Amygdala (tissue), 56 donors: ENCODE measurements at places on chromosomes 4 and X.

DNA sequence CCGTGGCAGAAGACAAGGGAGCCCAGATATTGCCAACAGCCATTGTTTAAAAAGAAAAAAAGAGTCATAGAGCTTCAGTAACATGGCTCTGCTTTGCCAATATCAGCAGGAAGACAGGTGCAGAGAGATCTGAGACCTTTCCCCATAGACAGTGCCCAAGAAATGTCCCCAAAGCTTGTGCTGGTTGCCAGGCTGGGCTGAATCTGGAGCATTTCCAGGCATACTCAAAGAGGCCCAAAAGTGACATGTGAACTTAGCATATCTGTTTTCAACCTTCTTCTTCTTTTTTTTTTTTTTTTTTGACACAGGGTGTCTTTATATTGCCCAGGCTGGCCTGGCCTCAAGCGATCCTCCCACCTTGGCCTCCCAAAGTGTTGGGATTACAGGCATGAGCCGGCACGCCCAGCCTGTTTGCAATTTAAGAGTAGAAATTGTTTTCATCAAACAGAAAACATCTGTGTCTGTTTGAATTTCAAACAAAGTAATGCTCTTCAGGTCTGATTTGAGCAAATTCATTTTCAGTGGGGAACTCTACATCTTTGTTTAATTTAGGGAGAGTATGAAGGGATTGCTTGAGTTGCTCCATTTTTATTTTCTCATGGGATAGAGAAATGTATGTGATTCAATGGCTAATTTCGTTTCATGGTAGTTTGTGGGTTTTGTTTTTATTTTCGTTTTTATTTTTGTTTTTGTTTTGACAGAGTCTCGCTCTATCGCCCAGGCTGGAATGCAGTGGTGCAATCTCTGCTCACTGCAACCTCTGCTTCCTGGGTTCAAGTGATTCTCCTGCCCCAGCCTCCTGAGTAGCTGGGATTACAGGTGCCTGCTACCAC is 56.6 kb upstream of the RBM47 start:
- DNase-seq: no peak

GRCh38 chr4:148434075-148434773 is 8.0 kb downstream of the NR3C2 start:
- no peak for DNase-seq

DNA sequence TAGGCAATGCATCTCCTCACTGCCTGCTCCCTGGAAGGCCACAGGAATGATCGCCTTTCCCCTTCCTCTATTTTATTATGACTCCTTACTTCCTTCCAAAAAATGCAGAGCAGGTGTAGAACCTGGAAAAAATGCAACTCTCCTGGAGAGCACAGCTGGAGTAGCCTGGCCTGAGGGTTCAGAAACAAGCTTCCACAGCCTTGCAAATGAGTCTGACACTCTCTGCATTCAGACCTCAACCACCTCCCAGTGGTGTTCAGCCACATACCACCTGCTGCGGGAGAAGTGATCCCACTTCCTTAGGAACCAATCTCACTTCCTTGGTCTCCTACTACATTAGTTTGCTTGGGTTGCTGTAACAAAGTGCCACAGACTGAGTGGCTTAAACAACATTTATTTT is 368.1 kb upstream of the NOCT start:
- no peak for DNase-seq

DNA sequence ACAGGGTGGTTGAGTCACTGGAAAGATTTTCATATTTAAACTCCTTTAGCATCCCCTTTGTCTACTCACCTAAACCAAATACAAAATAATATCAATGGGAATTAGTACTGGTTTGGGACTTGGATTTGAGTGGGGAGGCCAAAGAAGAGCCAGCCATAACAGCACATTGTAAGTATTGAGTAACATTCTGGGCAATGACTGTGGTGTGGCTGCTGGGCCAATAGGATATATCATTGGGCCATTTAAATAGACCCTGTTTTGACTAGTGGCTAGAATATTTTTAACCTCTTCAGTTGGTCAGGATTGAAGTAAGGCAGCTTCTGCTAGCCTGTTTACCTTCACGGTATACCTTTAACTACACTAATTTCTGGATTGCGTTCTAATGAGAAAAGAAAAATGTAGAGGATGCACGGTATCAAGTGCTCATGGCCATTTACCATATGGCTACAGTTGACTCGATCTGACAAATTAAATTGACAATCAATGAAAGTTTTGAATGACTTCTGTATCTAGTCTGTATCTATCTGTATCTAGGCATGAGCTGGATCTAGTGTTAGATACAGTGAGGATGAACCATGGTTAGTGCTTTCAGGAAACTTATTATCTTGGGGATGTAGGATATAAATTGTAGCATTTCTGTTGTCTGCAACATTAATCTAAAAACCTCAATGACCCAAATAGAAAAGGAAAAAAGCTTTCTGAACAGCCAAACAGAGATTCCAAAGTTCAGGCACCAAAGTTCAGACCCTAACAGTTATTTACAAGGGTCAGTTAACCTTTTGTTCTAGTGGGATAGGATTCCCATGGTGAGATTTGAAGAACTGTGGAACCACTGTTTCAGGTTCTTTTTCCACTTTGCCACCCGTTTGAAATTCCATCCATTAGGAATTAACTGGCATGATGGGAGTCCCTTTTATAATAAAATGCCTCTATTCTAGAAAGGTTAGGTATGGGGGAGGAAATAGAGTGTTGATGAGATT is 6.8 kb upstream of the ALB start:
- DNase-seq: no peak

- peak; percentile 56 for DNase-seq
Observed at GRCh38 chr4:52659722-52660261, 691 bp upstream of the USP46 start.

DNA sequence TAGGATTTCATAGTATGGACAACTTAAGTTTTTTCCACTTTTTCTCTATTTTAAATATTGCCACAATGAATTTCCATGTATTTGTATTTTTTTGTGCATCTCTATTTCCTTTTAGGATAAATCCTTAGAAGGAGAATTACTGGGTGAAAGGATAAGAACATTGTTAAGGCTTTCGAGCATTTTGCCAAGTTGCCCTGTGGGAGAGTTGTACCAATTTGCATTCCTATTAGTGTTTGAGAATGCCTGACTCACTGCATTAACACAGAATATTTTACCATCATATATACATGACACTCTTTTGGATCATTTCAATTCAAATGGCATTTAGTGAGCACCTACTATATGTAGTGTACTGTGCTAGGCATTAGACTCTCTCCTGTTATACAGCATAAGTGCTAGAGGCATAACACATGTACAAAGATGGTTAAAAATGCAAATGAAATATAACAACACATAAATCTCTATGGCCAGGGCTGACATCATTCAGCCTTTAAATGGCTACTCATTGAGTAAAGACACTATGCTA is 57.0 kb downstream of the PLAC1 start:
- DNase-seq: no peak

DNA sequence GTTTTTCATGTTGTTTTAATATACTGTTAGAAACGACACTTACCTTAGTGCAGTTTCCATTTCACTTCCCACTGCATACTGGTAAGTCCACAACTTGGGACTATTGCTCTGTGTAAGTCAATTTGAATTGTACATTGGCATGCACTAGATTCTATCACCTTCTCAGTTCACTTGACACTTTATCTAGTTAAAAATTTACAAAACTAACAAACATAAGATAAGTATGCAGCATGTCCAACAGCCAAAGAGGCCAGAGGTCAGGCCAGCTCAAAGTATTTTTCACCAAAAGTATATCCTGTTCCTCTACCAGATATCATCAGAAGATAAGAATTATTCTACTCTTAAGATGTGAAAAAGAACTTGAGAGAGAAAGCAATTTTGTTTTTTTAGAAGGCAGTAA is 75.9 kb downstream of the QRFPR start:
- DNase-seq: no peak

GRCh38 chr4:48300004-48300403 is 30.4 kb upstream of the TEC start:
- DNase-seq: no peak

DNA sequence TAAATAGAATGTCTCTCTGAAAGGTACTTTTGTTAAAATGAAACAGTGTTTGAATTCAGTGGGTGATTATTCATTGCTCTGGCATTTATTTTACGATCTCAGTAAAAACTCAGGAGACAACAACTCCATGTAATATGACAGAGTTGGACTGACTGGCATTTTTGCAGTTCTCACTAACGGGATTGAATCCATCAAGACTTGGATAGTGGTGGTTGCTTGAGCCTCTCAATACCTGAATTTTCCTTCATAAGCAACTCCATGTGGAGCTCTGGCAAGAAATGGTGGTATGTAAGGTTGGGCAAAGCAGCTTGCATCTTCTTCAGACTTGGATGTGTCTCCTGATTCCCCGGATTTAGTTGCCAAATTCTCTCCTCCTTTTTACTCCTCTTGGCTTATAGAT is 72.7 kb downstream of the FRMPD4 start:
- DNase-seq: no peak

GRCh38 chr4:40055511-40055862 is 1.2 kb upstream of the N4BP2 start:
- no peak for DNase-seq

GRCh38 chr4:16026160-16026761 is 57.6 kb downstream of the PROM1 start:
- DNase-seq: no peak

DNA sequence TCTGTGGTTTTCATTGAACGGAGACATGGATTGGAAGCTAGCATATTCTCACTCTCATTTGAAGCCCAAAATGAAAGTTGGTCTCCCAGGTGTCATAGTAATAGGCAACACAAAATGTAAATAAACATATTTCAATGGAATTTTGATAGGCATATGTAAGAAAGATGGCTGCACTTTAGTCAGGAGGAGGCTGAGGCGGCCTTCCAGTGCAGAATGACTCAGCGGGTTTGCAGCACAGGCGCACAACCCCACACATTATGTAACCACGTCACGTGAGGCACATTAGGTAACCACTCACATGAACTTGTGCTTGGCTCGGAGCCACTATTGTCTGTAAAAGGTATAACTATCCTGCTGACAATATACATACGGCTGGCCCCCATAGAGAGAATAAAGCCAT is 381.7 kb downstream of the GPAT3 start:
- no peak for DNase-seq

DNA sequence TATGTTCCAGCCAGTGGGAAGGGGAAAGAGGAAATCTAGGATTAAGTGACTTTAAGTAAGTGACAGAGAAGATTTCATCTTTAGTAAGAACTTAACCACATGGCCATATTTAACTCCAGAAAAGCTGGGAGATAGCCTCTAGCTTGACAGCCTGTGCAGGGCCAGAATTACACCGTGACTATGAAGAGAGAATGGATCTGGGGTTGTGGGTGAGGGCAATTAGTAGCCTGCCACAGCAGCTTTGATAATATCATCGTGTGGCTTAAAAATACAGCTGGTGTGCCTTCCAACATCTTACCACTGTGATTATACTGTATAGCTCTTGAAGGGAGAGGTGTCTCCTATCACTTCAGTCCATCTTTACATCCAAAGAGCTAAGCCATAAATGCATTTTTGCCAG is 57.6 kb upstream of the TBC1D9 start:
- DNase-seq: no peak

DNA sequence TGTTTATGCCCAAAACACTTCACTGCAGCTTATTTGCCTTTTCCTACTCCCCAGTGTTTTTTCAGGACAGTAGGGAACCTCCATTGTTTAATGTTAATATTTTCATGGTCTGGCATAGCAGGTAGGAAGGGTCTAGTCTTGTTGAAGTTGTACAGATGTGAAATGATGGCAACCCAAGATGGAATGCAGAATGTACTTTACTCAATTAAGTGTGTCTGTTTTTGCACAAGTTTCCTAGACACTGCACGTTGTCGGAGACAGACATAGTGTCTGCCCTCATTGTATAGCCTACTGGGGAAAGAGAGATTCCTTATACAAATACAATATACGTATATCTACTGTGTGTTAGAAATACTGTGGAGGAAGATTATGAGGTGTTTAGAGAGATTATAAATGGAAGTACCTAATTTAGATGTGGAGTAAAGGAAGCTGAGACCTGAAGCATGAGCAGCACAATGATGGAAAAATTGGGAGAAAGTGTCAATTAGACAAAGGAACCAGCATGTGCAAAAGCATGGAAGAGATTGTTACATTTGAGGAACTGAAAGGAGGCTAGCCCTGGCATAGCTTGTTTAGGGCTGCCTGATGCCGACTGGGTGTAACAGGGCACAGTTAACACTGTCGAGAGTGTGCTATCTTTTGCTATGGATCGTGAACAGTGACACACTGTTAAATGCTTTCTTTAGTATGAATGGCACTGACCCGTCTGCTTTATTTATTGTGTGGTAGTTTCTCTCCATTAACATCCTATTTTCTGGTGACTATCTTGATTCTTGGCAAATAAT is 18.4 kb downstream of the CPEB2 start:
- no peak for DNase-seq

DNA sequence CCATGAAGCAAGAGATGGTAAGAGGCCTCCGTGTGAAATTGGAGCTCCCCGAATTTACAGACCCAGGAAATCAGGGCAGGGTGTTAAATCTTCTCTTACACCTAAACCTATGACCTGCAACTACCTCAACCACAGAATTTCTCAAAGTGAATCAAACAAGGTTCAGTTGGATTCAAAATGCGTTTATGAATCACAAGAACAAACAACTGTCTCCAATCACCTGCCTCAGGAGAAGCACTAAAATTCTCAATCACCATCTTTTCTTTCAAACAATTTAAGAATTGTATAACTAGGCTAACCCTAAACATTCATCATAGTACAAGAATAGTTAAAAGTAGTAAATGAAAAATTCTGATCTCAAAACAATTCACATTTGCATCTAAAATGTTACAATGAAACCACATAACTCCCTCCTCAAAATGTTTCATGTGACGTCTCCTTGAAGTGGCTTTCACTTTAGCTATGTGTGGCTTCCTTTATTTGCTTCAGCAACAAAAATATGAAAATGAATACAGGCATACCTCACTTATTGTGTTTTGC is 19.2 kb downstream of the PPP3CA start:
- no peak for DNase-seq

- DNase-seq: no peak
Observed at GRCh38 chrX:10989386-10989785, 121.7 kb upstream of the HCCS start.

DNA sequence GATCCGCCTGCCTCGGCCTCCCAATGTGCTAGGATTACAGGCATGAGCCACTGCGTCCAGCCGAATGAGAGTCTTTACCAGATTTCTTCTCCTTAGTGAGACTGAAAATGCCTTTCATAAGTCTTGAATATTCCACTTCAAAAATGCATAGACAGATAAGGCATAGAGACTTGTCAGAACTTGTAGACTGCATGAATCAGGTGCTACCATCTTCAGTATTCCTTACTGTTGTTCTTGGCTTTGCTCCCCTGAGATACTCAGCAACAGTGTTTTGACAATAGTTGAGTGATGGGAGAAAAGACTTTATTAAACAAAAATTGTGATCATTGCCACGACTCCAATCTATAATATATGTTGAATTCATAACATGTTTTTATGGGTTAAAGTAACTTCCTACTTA is 11.0 kb downstream of the TKTL2 start:
- DNase-seq: no peak

GRCh38 chr4:33512397-33512796 is 2731.9 kb downstream of the ARAP2 start:
- no peak for DNase-seq

GRCh38 chr4:22504447-22504846 is 11.4 kb downstream of the ADGRA3 start:
- no peak for DNase-seq

GRCh38 chrX:11632732-11633131 is 33.0 kb downstream of the ARHGAP6 start:
- DNase-seq: no peak
